ENCODE measurements at places on chromosomes 2 and 18.

- DNase-seq = no peak
These were observed at the start of gene SDC1 for GRCh38 chr2:20224716-20225293. SDC1 (minus strand) TSS chr2:20225130; CDS start chr2:20224867, 263 bp downstream.

DNA sequence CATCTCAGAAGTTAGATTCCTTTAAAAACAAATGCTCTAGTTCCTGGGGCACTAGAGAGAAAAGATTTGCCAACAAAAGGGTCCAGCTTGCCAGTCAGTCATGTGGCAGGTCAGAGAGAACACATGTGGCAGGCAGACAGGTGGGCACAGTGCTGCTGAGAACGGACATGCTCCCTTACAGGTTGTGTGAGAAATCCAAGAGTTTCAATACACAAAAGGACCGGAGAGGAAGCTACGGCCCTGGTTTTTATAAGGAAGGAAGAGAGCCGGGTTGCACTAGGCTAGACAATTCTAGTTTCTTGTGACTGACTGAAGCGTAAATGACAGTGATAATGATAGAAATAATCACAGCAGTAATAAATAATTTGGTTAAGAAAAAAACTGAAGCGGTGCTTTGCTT lies 18.3 kb downstream of the CDC42EP3 start:
- no peak for DNase-seq

DNA sequence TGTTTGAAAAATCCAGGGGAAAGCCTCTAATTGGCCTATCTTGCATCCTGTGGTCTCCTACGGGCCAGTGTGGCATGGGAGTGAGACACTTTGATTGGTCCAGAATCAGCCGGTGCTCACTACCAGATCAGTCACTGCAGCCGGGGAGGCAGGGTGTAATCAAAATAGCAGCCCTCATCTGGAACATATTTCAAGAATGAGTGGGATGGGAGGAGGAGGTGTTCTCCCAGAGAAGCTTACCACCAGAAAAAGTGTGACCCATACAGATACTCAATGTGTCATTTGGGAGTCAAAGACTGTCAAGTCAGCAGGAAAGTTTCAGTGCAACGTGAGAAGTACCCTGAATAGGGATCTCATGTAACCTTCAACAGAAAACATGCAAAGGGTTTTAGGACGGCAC lies 393.9 kb upstream of the SLC14A2 start:
- DNase-seq = no peak

DNA sequence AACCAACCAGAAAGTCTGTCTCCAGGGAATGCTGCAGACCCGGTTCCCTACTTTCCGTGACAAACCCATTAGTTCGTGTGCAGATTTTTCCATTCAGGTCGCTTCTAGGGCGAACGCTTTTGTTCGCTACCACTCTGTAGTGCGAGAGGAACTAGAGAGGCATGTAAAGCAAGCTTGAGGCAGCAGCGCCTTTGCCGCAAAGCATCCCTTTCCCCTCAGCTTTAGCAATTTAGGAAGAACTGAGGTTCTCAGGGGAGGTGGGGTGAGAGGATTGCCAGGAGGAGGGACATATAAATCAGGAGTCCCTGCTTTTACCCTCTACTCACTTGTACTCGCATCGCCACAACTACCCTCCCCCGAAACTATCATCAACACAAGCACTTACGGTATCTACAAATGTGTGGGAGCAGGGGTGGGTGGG lies 748 bp upstream of the ZNF804A start:
- peak; percentile 63 for DNase-seq

DNA sequence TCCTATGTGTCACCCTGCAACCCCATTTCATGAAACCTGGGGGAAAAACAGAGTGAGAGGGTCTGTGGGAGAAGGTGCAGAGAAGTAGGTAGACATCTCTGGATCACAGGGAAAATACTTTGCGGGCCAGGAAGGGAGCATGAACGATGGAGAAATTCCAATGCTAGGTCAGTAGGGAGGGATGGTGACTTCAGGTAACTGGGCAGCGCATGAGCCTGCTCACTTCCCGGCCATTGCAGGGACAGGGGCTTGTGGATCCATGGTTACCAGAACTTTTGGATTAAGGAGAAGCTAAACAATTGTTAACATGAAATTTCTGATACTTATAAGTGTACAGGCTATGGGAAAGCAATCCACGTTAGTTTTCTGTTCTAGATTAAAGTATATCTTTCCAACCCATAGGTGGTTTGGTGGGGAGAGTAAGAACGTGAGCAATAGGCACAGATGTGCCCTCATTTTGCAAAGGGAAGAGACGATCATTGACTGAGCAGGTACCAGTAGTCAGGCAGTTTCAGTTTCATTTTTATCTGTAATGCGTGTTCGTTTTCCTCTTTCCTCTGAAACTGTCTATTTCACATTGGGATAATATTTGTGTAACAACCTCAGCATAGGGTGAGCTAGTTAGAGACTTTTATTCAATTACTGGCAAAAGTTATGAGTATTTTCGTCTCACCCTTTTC lies 65.0 kb downstream of the NYAP2 start:
- DNase-seq = no peak

DNA sequence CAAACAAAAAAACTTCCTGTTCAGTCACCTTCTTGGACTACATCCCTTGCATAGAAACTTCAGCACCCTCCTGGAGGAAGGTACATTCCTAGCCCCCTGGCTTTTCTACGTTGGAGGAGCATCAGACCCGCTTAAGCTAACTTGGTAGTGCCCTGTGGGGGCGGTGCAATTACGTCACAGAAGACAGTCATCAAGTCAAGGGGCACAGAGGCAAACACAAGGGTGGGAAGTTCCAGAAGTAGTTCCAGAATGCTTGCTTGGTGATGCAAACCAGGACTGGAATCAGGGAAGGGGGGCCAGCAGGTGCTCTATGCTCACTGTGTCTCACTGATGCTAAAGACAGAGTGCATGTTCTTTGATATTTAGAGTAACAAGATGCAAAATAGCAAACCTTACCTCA lies 15.2 kb upstream of the AGFG1 start:
- no peak for DNase-seq

GRCh38 chr18:49562481-49563129 lies 748 bp downstream of the LIPG start:
- no peak for DNase-seq

- no peak for DNase-seq
These were observed 29.5 kb downstream of the EPB41L5 start for GRCh38 chr2:120042359-120042758.

- DNase-seq = no peak
These were observed at the start of gene CGREF1 for GRCh38 chr2:27118525-27119329. CGREF1 (minus strand) TSS chr2:27119128; CDS start chr2:27104366, 14,762 bp downstream.

DNA sequence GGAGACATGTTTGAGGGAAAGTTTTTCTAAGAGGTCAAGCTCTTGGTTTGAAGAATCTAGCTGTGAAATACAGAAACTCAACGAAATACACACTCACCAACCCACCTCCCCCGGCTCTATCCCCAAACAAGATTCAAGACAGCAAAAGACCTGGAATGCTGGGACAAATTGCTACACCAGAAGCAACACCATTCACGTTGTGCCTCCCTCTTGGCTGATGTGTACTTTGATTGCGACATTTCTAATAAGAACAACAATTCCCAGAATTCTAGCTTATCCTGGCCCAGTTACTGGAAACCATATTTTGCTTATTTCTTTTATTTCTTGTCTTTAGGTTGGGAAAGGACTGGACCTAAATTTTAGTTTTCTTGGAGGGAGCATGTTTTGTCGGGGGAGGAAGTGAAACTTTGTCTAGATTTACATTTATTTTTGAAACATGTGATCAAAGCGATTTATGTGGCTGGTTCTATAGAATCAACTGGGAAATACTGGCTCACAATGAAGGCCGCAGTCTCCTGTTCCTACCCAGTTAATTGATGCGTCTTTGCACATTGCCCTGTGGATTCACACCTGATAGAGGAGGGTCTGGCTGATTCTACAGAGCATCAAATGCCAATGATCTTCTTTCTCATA lies 29.6 kb upstream of the LPIN1 start:
- DNase-seq = no peak

- no peak for DNase-seq
These were observed 435 bp downstream of the ADCY3 start for GRCh38 chr2:24919506-24920097.

DNA sequence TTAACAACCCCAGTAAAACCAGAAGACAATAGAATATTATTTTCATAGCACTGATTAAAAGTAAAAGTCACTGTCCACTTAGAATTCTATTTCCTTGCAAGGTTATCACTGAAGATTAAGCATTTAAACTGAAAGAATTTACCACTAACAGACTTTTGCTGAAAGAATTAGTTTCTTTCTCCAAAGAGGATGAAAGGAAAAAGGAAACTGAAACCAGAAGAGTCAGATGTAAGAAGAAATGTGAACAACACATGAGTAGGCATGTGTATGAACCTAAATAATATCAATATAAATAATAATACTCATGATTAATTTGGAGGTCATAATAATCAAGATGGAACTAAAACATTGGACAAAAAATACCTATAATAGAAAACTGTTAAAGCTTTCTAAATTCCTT lies 82.4 kb upstream of the KLHL29 start:
- no peak for DNase-seq

DNA sequence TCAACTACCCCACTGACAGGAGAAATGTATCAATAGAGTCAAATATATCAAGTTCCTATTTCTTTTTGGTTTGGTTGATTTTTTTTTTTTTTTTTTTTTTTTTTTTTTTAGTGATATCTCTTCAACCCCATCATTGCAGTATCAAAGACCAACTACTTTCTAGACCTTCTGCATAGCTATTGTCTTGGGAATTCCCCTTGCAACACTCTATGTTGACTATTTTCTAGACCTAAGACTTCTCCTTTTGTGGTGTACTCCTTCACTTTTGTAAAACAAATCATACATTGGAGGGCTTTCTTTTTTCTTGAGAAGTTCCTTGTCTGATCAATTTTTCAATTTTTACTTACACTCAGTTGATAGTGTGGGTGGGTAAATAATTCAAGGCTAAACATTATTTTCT lies 46.5 kb upstream of the NR4A2 start:
- no peak for DNase-seq

All from anterior cingulate cortex (tissue), 58 donors.